Right ventricle myocardium superior (tissue), 1 donor: ENCODE measurements at places on chromosomes 7 and 10.

- DNase-seq = no peak
Measured at GRCh38 chr10:131346456-131346855, 34.9 kb upstream of the TCERG1L start.

- DNase-seq = no peak
Measured at GRCh38 chr10:96998329-96998888, 166.3 kb downstream of the LCOR start.

- DNase-seq = no peak
Measured at GRCh38 chr10:67319976-67320375, 376.0 kb downstream of the CTNNA3 start.

DNA sequence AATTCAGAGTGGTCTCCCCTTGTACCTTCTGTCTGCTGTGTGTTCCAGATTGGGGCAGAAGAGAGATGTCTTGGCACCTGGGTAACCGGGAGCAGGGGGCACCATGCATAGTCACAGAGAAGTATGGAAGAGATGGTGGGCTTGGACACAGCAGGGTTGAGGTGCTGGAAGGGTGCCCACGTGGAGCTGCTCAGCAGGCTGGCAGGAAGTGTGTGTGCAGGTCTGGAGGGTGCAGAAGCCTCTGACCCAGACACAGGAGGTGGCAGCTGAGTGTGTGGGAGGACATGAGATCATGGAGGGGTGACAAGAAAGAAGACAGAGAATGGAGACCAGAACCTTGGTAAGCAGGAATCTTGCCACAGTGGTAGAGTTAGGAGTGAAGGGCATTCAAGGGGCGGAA is 42.3 kb upstream of the DUSP5 start:
- no peak for DNase-seq
